Right lung (tissue), 10 donors: ENCODE measurements at places on chromosomes 4 and X.

DNA sequence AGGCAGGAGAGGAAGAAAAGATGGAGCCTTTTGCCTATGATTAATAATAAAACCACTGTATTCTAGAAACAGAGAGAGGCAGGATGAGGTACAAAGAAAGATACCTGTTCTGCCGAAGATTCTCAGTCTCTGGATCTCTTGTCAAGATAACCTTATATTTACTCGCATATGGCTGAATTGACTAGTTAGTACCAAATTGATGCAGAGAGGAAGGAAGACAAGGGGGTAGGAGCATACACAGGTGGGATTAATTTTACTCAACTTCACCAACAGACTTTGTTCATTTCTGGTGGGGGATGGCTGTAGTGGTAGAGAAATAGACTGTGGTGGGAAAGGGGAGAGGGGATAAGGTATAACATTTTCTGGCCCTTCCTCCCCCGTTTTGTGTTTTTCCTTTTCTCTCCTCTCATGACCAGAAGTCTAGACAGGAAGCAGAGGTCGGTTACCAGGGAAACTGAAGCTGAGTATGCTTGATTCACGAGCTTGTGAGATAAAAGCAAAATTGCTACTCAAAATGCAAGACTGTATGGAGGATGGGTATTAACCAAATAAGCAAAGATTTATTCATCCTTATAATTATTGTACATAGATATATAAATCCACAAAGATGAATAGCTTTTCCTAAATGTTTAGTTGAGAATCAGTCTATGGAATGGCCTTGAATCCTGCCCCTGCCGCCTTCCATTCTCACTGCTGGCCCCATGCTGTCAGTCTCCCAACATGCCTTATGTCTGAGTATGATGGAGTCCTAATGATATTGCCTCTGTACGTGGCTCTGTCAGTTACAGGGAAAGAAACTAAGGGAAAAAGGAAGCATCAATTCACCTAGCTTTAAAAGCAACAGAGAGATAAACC is 17.8 kb upstream of the PAGE2B start:
- DNase-seq, result no peak

- DNase-seq, result no peak
Observed at GRCh38 chrX:101977106-101977505, 45.3 kb upstream of the ZMAT1 start.

GRCh38 chrX:122546269-122546668 is 637.8 kb upstream of the GRIA3 start:
- no peak for DNase-seq

- no peak for DNase-seq
Observed at GRCh38 chr4:186534056-186534455, 21.3 kb downstream of the MTNR1A start.
